ENCODE measurements at places on chromosomes 11 and 22.

GRCh38 chr22:21628386-21629254 is 1.2 kb downstream of the YDJC start:
- DNase-seq: no peak

- DNase-seq: no peak
Measured at GRCh38 chr11:68763181-68763721, 11.9 kb upstream of the TESMIN start.

DNA sequence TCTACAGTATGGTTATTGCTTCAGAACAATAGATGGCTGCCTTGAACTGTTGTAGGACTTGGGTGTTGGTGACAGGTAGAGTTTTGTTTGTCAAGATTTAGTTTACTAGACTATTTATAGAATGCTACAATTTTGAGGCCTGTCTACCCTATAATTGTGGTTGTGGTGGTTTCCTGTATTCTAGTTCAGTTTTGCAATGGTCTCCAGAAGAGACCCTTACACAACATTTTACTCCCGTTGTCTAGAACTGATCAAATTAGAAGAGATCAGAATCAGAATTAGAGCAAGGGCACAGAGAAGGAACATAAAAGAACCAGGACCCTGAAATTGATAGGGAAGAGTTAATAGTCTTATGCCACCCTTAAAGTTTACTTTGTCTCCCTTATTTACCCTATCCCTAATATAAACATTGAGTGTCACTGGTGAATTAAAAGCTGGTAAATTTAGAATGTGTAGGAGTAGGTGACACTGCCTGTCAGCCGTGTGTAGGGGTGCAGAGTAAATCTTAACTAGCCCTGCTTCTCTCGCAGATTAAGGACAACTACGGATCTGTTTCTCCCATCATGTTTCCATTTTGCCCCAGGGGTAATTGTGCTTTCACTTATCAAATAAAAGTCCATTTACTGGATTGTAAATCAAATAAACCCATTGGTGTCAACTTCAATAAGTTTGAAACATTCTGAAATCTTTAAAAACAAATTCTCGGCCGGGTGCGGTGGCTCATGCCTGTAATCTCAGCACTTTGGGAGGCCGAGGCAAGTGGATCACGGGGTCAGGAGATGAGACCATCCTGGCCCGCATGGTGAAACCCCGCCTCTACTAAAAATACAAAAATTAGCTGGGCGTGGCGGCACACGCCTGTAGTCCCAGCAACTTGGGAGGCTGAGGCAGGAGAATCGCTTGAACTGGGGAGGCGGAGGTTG is 10.9 kb upstream of the PHLDB1 start:
- DNase-seq: no peak

GRCh38 chr11:14261066-14261465 is 97.9 kb downstream of the RRAS2 start:
- no peak for DNase-seq

- DNase-seq: no peak
Measured at GRCh38 chr11:86740628-86741483, 59.5 kb upstream of the PRSS23 start.

DNA sequence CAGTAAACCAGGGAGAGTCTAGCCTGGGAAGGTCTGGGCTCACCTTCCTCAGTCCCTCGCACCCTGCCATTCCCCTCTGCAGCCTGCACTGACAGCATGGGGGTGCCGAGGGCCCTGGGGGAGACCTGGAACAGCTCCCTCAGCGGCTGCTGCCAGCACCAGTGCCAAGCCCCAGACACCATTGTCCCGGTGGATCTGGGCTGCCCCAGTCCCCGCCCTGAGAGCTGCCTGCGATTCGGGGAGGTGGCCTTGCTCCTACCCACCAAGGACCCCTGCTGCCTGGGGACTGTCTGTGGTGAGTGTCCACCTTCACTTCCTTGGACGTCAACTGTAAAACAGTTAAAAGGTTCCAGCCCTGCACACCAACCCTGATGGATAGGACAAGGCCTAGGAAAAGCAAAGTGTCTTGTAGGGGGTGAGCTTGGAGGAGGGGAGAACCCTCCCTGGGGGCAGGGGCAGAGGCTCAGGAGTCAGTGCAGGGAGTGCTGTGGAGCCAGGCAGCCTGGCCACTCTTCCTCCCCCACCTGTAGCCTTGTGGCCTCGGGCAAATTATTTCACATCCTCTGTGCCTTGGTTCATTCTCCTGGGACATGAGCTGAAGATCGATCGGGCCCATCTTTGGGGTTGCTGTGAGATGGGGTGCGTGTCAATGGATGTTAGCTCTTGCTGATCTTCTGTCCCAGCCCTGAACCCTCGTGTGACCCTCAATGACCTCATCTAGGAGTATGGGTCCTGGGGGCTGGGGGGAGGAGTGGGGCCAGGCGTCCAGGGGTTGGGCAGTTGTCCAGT is 85.2 kb upstream of the MYOD1 start:
- no peak for DNase-seq

DNA sequence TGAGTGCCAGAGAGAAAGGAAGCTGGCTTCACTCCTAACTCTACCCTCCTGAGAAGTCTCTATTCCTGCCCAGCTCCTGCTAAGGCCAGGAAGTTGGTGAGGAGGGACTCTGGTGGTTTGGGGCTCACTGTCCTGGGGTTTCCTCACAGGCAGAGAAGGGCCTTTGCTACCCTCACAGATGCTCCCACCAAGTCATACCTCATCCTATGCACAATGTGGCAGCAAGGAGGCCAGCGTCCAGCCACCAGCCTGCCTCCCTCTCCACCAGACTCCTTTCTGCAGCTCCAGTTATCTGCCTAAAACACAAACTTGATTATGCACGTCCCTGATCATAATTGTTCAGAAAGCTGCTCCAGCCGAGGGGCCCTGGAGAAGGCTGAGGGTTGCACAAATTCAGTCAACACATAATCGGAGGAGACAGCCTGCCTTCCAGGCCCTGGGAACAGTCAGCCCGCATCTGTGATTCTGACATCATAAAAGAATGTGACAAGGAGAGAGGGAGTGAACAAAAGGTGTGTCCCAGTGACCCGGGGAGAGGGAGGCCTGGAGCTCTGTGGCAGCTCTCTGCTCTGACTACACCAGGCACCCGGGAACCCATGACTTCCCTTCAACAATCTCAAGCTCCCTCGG is 28.8 kb downstream of the DKK3 start:
- DNase-seq: no peak

Data from activated CD4-positive, CD25-positive, alpha-beta regulatory T cell treated with anti-CD3 and anti-CD28 coated beads, Interleukin-2, amount 50 U/mL, for 16 hours (primary cell).